ENCODE measurements at places on chromosomes 7 and 10.

DNA sequence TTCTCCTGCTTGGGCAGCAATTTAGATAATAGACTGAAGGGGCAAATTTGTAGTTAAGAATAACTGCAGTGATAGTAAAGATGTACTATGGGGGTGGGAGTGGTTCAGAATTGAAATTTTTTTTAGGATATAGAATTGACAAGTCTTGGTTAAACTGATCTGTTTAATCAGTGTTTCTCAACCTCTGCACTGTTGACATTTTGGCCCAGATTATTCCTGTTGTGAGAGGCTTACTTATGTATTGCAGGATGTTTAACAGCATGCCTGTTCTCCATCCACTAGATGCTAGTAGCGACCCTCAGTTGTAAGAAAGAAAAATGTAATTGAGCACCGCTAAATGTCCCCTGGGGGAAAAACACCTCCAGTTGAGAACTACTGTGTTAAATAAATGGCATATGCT, 176.5 kb downstream of the CCDC7 start:
- DNase-seq, result no peak

- no peak for DNase-seq
Measured at GRCh38 chr7:31028006-31028405, 24.1 kb upstream of the ADCYAP1R1 start.

GRCh38 chr10:101066146-101066895, 4.5 kb downstream of the KAZALD1 start:
- DNase-seq, result no peak

- DNase-seq, result no peak
Measured at GRCh38 chr10:110160522-110160921, 46.9 kb upstream of the MXI1 start.

DNA sequence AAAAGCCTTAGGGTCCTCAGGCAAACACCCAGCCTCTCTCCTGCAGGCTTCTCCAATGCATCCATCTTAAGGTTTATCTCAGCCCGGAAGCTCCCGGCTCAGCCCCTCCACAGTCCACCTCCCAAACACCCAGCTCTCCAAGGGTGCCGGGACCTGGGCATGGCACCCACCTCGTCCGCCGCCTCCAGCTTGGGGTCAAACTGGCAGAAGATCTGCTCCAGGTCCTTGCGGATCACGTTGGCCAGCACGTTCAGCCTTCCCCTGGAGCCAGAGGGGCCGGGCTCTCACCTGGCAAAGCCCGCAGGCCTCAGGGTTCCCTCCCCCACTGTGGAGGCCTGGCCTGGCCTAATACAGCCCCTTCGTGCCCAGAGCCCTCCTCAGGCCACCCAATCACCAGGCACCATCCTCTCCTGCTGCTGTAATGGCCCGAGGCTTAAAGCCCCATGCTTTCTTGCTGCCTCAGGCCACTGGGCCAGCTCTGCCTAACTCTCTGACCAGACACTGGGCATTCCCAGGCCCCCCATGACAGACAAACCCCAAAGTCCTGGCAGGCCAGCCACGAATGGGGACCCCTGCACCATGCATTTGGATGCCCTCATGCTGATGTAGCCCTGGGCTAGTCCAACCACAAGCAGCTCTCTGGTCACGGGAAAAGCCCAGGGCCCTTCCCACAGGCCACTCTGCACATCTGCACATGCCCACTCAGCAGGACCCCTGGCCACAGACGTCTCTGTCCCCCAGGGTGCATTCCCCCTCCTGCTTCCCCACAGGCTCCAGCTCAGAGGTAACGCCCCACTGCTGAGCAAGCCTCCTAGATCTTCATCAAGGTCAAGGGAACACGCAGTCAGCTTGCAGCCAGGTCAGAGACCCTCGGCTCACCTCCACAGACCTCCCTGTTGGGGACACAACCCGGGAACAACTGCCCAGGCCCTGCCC, 12.3 kb downstream of the OGDHL start:
- DNase-seq, result no peak

DNA sequence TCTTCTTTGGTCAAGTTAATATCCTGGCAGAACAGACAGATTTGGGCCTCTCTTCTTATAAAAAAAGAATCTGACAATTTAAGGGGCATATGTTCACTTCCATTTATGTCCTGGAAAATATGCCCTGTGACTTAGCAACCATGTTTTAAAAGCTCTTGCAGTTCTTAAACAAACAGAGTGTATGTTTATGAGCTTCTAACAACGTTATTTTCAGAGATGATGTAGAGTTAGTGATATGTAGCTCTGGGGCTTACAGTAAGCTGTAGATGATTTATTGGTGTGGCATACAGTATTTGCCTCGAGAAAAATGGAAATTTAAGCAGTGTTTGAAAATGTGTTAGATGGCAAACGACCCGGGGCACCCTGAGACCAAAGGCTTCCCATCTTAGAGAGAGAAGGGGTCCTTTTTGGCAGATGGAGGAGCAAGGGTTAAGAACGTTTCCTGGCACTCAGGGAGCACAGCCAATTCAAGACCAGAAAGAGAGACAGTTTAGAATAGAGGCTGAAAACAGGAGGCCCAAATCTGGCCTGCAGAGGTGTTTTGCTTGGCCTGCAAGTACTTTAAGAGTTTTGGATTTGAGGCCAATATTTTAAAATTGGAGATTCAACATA, 397.5 kb downstream of the KCNMA1 start:
- no peak for DNase-seq

- DNase-seq, result no peak
Measured at GRCh38 chr10:29881336-29881771, 178.0 kb downstream of the JCAD start.

DNA sequence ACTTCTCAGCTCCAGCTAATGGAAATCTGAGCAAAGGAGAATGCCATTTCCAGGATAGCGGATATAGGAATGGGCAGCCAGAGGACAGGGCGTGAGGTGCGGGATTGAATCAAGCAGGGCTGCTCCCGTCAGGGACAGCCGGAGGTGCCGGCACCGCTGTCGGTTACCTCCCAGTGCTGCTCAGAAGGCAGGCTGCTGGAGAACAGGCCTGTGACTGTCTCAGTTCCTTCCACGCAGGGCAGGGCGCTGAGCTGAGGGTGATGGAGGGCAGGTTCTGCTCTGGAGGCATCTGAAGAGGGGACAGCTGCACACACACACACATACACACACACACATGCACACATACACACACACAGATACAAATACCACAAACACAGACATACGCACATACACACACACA, 111.1 kb downstream of the DOCK1 start:
- DNase-seq, result no peak

- no peak for DNase-seq
Measured at GRCh38 chr7:44621034-44621749, 14.8 kb downstream of the OGDH start.

GRCh38 chr10:93703066-93703465, 674 bp upstream of the FRA10AC1 start:
- no peak for DNase-seq

GRCh38 chr10:30057421-30057841, 2.0 kb downstream of the JCAD start:
- DNase-seq, result no peak

- no peak for DNase-seq
Measured at GRCh38 chr7:26441002-26441521, 149.4 kb downstream of the SNX10 start.

- DNase-seq, result no peak
Measured at GRCh38 chr10:517872-518475, 171.5 kb downstream of the DIP2C start.

- DNase-seq, result no peak
Measured at GRCh38 chr7:117048114-117048866, 95.0 kb downstream of the ST7 start.

GRCh38 chr10:32941357-32941756, 16.7 kb downstream of the ITGB1 start:
- DNase-seq, result no peak

DNA sequence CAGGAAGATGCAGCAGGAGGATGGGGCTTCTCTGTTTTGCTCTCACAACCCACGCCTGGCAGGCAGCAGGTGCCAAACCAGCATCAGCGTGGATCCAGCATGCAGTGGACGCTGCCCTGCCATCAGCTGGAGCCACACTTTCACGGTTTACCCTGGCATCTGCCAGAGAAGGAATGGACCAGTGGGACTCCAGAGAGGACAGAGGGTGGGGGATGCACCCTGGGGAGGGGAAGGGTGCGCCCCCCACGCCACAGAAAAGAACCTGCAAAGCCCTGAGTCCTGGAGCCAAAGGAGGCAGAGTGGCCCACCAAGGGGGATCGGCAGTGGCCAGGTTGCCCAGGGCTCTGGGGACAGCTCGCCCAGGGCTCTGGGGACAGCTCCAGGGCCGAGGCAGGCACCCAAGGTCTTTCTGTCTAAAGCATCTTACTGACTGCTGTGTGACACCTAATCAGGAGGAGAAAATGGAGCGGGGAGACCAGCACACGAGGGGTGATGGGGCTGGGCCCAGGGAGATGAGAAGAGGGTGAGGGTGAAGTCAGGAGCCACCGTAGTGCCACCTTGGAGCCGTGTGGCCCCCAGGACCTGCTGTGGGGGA, 225.1 kb downstream of the DNAJB6 start:
- DNase-seq, result no peak

- no peak for DNase-seq
Measured at GRCh38 chr10:80177781-80178636, 27.3 kb downstream of the ANXA11 start.

- DNase-seq, result no peak
Measured at GRCh38 chr7:75639886-75640190, 98.9 kb downstream of the HIP1 start.

GRCh38 chr10:29619241-29619669, 15.5 kb downstream of the SVIL start:
- DNase-seq, result no peak

DNA sequence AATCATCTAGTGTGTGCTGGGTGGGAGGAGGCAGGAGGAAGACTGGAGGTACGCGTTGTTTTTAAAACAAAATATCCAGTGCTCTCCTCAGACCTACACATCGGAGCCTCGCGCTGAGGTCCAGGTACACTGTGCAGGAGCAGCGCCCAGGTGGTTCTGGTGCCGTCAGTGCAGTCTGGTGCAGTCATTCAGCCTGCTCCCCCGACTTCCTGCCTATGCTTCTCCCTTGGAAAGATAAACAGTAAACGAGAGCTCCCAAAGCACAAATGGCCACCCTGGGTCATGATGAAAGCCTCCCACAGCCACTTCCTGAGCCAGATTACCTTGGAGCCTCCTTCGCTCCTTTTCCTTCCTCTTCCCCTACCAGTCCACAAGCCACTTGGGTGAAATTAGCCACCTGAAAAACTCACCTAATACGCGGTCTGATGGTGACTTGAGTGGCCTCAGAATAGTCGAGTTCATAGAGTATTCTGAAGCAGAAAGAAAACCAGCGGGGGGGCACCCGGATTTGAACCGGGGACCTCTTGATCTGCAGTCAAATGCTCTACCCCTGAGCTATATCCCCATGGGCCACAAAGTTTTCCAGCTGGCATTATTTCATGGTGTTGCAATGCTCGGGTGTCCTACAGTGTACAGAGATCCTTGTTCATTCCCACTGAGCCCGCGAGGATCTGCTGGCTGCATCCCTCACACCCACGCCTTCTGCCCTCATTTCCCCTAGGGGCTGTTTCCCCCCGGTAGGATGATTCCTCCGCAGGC, 82.5 kb downstream of the ZNF467 start:
- DNase-seq, result no peak

DNA sequence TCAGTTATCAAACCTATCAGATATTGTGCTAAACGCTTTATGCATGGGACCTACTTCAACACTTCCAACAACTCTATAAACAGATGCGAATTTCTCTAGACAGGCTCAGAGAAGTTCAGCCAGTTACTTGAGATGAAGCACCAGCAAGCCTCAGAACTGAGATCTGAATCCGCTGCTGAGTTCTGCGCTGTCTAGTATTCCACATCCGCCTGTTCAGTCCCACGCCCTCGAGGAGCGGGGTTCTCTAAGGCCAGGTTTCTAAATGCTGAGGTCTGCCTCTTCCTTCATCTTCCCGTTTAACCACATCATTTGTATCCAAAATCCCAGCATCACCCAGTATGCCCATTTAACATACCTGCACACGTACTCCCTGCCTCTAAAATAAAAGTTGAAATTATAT, 297.8 kb upstream of the ZNF32 start:
- DNase-seq, result no peak

DNA sequence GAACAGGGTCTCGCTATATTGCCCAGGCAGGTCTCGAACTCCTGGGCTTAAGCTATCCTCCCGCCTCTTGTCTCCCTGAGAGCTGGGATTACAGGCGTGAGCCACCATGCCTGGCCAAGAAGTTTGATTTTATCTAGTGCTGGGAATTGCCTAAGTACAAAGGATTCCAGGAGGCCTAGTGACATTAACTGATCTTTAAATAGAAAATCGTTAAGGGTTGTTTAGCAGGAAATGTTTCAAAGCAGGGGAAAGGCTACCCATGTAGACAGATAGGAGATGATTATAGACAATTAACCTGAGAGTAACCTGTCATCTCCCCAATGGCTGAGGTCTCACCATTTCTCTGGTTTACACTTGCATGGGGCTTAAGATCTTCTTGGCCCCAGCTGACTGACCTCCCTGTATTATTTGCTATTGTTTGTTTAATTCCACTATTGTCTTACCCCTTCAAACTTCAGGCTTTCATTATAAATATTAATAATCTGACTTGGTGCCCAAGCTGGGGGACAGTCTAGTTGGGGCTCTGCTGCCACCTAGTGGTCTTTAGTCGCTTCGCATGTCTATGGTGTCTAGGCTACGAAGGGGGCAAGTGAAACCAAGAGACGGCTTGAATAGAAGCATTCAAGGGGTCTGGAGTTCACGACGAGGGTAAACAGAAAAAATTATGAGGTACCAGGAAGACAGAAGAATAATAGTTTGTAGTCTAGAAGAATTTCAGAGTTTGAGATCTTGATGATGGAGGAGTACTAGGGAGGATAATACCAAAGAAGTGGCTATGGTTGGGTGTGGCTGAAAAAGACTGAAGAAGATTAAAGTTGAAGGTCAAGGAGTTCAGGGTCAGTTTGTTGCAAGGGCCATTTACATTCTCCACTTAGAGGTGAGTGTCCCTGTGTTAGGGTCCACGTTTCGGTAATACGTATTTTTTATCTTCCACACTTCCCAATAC, 40.4 kb upstream of the BPGM start:
- peak; percentile 55 for DNase-seq

DNA sequence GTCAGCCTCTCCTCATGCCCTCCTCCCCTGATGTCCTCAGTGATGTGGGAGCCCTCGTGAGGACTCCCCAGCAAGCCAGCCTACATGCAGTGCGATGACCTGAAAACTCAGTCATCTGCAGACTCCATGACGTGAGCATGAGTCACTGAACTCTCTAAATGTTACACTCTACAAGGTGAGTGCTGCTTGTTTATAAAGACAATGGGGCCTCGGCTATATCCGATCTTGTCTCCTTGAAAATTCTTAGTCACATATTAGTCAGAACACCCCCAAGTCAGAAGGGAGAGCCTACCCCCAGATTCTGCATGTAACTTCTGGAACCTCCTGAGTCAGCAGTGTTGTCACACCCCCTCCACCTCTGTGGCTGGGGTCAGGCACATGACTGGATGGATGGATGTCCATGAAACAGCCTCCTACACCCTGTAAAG, 673.8 kb downstream of the INHBA start:
- no peak for DNase-seq

DNA sequence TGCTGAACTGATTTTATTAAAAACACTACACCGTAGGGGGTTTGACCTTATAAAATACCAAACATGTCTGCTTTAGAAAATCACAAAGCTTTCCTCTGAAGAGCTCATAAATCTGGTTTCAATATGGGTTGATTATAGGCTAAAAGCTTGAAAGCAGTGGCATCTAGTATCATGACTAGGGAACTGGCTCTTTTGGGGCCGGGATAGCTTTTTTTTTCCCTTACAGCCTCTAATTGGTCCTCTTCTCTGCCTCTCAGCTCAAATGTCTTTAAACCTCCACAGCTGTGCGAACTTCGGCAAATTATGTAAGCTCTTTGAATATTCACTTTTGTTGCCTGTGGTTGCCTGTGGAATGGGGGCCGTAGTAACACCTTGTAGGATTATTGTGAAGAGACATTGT, 8.4 kb downstream of the BAMBI start:
- DNase-seq, result no peak
